Epithelial cell of prostate (primary cell): ENCODE measurements at places on chromosomes 6 and 20.
A peak's percentile ranks its signal among the peaks of the same experiment; 100 is the strongest.

- no peak for DNase-seq
Measured at GRCh38 chr20:19960745-19961144, 56.4 kb upstream of the NAA20 start.

DNA sequence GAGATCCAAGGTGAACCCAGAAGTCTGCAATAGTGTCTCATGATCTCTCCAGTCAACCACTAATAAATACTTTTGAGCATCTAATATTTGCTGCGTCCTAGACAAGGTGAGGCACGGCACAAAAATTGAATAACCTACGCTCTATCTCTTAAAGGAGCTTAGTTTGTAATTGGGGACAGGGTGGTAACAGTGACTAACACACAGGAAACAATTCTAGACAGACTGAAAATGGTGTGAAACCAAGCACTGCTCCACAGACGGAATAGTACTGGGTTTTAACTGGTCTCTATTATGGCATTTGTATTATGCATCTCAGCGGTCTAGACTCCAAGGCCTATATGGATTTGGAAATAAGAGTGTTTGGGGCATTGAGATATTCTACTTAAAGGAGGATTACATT lies 120.1 kb downstream of the CLIC5 start:
- no peak for DNase-seq

- DNase-seq: no peak
Measured at GRCh38 chr6:82894653-82895259, 170.9 kb downstream of the UBE3D start.

DNA sequence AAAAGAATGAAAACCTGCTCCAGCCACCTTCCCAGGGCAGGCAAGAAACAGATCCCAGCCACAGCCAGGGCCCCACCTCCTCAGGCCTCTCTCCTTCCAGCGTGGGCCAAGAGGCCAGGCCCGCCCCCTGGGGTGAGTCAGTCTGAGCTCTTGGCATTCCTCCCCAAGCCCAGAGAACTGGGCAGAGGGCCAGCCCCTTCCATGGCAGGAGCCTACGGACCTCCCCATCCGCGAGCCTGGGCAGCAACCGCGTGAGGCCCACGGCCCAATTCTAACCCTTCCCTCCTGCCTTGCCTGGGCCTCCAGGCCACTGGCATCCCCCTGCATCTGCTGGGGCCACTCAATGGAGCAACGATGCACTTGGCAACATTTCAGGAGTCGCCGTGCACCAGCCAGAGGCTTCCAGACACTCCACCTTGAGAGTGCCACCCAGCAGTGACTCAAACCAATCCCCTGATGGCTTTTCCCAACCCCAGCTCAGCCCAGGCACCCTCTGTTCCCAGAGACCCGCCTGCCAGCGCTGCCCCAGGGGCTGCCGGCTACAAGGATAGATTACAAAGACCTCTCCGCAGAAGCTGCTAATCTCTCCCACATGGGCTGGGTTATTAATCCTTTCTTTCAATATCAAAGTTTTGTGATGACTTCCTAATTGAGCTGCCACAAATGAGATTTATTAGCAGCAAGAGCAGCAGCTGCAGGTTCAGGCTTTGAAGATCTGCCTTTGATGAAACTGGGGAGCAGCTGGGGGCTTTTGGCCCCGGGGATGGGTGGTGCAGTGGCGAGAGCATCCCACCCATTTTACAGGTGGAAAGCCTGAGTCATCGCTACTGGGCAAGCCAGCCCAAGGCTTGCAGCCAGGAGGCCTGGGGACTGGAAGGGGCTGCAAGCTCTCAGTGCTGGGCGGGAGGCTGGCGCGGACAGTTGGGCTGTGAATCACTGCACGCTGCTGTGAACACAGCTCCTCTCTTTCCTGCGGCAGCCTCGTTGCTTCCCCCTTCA lies 85.7 kb downstream of the NFATC2 start:
- peak; percentile 75 for DNase-seq

DNA sequence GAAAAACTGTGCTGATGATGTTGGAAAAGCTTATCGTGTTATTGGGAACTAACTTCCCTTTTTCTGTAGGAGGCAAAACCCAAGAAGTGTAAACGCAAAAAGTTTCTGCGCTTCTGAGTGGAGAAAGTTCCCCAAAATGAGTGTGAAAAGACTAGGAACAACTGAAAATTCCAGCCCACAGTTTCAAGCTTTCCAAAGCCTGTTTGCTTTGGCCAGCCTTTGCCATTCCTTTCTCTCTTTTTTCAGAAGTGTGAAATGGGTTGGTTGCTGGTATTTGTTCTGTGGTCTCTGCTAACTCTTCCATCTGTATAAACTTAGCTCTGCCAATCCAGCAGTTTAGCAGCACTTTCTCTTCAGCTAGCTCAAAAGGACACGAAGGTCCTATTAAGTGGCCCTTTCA lies 491.3 kb downstream of the MAFB start:
- DNase-seq: no peak

DNA sequence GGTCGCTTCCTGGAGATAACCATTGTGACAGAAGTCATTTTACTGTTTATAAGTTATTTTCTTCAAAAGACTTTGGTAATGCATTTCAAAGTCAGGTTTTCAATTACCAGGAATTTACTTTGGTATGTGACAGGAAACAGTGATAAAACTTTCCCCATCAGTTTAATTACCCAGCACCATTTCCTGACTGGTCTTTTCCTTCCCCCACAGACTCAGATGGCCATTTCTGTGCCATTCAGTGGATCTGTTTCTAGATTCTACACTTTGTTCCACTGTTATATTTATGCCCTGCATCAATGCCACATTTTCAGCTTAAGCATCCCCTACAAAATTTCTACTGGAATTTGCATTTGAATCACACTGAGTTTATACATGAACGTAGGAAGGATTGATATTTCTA lies 16.3 kb downstream of the RRBP1 start:
- DNase-seq: no peak

DNA sequence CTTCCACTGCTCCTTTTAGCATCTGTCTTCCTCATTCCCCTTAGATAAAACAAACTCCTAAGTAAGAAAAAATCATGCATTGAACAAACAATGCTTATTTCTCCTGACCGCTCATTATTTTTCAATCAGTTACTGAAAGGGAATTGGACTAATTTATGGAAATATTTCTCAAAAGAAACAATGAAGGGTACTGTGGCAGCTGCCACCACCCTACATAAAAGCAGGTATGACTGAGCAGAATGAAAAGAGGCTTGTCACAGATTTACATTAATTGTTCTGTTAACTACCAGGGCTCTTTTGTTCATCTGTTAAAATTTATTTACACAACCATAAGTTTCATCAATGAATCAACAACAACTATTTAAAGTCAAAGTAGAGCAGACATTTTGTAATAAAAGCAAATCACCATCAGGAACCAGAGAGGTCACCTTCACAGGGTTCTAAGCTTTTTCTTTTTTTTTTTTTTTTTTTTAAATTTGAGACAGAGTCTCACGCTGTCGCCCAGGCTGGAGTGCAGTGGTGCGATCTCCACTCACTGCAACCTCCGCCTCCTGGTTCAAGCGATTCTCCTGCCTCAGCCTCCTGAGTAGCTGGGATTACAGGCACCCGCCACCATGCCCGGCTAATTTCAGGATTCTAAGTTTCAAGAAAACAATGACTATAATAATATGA lies 204.0 kb downstream of the PTPRK start:
- DNase-seq: no peak

DNA sequence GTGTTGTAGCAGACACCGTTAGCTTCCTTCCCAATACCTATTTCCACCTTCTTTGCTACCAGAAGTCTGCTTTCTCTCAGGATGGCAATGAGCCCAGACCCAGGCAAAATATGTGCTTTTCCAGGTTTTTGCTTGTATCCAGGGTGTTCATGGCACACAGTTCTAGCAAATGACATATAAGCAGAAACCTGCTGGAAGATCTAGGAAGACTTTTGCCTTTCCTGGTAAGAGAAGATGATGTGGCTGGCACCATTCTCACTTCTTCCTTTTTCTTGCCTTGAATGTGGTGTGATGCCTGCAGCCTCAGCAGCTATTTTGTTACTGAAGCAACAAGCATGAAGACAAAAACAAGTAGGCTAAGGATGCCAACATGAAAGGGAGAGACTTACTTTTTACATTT lies 19.2 kb upstream of the TBC1D22B start:
- DNase-seq: no peak

DNA sequence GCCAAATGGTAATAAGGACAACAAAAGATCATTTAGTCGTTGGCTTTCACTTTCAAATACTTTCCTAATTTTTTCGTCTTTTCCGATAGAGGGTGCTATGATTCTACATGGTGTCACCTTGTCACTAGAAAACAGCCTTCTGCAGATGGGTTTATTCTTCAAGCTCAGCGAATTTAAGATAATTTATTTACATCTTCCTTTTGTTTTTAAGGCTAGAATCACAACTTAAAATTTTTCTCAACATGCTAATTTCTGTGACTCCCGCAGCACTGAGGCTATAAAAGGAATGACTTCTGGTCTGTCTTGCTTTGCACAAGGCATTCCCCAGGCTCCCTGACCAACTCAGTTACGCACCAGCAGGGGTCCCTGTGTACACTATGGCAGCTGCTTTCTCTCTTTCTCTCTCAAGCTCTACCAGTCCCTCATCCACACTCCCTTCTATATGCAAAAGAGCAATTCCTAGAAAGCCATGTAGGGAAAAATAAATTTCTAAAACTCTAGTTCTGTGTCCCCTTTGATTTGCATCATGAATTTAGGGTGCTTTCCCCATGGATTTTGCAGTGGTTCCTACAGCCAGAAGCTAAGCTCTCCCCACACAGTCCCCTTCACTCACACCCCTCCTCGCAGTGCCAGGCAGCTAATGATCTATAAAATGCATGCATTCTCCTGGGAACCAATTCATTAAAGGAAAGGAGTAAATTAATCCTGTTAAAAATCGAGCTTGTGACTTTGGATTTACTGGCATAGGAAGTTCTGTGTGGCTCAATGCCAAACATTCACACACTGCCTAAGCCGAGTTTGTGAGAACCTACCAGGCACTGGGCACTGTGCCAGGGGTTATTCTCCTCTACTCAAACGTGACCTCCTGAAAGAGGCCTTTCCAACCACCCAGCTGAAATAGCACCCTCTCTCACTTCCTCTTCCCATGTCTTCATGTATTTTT lies 74.5 kb downstream of the DCDC2 start:
- peak; percentile 31 for DNase-seq
